ENCODE measurements at places on chromosomes 1 and 21. TPM values are rescaled to one million over a fixed set of nuclear protein-coding genes. Genes with fewer than 3 reads are reported as not detected.

Gene C1orf226
- 2.6 TPM for total RNA-seq

Gene KRTAP20-3
- not detected for total RNA-seq

Gene KCNE2
- not detected for total RNA-seq

Gene RHEX
- total RNA-seq, result 11.6 TPM

Measured in renal cortical epithelial cell (primary cell).